ENCODE measurements at places on chromosomes 12 and 14. TPM values are rescaled to one million over a fixed set of nuclear protein-coding genes. Genes with fewer than 3 reads are reported as not detected.

TMEM63C gene
- not detected for total RNA-seq

TEX22 gene
- total RNA-seq, result 0.35 TPM

KRT6C gene
- not detected for total RNA-seq

ZNF385A gene
- total RNA-seq, result 17.9 TPM

ARMH4 gene
- total RNA-seq, result 0.71 TPM

PROX2 gene
- not detected for total RNA-seq

E2F7 gene
- total RNA-seq, result 5.2 TPM

HOXC12 gene
- total RNA-seq, result not detected

SSPN gene
- 10.1 TPM for total RNA-seq

RAB35 gene
- 34.6 TPM for total RNA-seq

C14orf132 gene
- total RNA-seq, result 9.5 TPM

CIROP gene
- total RNA-seq, result not detected

MYF6 gene
- not detected for total RNA-seq
